Colonic mucosa (tissue), 4 donors: ENCODE measurements at places on chromosomes 12 and 14. TPM values are rescaled to one million over a fixed set of nuclear protein-coding genes. Genes with fewer than 3 reads are reported as not detected.

DNA sequence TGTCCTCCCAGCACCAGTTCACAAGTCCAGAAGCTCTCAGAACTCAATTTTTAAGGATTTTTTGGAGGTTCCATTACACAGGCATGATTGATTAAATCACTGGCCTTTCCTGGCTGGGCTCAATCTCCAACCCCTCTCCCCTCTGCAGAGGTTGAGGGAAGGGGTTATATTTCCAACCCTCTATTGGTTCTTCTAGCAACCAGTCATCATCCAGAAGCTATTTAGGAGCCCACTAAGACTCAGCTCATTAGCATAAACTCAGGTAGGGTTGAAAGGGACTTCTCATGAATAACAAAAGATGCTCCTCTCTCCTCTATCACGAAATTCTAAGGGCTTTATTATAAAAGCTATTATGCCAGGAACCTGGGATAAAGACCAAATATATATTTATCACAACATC is 41.5 kb downstream of the SPPL3 start:
- no peak overlapping the region for H3K4me3 ChIP-seq
- no peak for DNase-seq
- H3K27me3 ChIP-seq = no peaks in the 10 kb centered on the region
- no peaks in the 10 kb centered on the region for H3K36me3 ChIP-seq
- H3K27ac ChIP-seq = no peak overlapping the region

DNA sequence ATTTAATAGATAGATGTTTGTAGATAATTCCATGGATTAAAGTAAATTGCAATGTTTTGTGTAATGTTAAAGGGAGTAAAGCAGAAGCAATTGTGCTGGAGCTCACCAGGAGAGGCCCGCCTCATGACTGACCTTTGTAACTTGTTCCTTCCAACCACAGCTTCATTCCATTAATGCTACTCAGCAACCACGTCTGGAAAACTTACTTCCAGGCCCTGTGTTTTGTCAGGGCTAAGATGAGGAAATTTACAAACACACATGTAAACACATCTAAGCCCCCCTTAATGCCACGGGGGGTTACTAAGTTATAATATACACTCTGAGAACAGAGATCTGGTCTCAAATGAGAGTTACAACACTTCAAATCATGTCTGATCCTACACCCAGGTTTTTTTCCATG is 12.4 kb downstream of the LUM start:
- H3K36me3 ChIP-seq = no peaks in the 10 kb centered on the region
- H3K27ac ChIP-seq = no peak overlapping the region
- H3K27me3 ChIP-seq = no peaks in the 10 kb centered on the region
- H3K4me1 ChIP-seq = no peaks in the 10 kb centered on the region
- no peak for DNase-seq

GRCh38 chr12:61713121-61713520 is 547.1 kb upstream of the USP15 start:
- H3K36me3 ChIP-seq = no peaks in the 10 kb centered on the region
- no peaks in the 10 kb centered on the region for H3K4me1 ChIP-seq
- H3K27me3 ChIP-seq = no peaks in the 10 kb centered on the region
- H3K27ac ChIP-seq = no peak overlapping the region

GRCh38 chr14:106422066-106422465 is 895.7 kb downstream of the TMEM121 start:
- no peak overlapping the region for H3K27ac ChIP-seq
- no peak for DNase-seq
- no peaks in the 10 kb centered on the region for H3K4me1 ChIP-seq
- no peaks in the 10 kb centered on the region for H3K27me3 ChIP-seq

DNA sequence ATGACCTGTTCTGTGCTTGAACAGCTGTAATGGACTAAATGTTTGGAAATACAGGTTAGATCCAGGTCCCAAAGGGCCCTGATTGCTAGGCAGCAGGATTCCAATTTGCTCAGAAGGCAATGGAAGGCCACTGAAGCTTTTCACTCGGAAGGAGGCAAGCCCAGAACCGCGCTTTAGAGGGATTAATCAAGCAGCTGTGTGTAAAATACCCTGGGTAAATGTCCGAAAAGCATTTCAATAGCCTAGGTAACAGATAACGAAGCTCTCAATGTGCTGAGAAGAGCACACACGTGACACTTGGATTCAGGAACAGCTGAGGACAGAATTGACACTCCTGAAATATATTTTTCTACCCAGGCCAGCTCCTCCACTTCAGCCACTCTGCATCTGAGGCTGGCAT is 436.1 kb downstream of the TMEM132D start:
- H3K36me3 ChIP-seq = no peaks in the 10 kb centered on the region
- no peaks in the 10 kb centered on the region for H3K27me3 ChIP-seq
- H3K4me3 ChIP-seq = no peak overlapping the region
- H3K27ac ChIP-seq = no peak overlapping the region
- DNase-seq = no peak

- no peaks in the 10 kb centered on the region for H3K36me3 ChIP-seq
- H3K4me1 ChIP-seq = no peaks in the 10 kb centered on the region
- H3K27me3 ChIP-seq = no peaks in the 10 kb centered on the region
Measured at GRCh38 chr12:23947395-23947794, 2.1 kb downstream of the SOX5 start.

- H3K27ac ChIP-seq = no peak overlapping the region
- H3K4me3 ChIP-seq = no peak overlapping the region
- H3K36me3 ChIP-seq = no peaks in the 10 kb centered on the region
- H3K4me1 ChIP-seq = no peaks in the 10 kb centered on the region
Measured at GRCh38 chr12:115802767-115803166, 474.7 kb downstream of the MED13L start.

DPPA3 gene
- not detected for total RNA-seq

PTGER2 gene
- total RNA-seq = 6.6 TPM

INHBC gene
- total RNA-seq = not detected

TIGAR gene
- 14.1 TPM for total RNA-seq
